ENCODE measurements at places on chromosomes 16 and 17.

DNA sequence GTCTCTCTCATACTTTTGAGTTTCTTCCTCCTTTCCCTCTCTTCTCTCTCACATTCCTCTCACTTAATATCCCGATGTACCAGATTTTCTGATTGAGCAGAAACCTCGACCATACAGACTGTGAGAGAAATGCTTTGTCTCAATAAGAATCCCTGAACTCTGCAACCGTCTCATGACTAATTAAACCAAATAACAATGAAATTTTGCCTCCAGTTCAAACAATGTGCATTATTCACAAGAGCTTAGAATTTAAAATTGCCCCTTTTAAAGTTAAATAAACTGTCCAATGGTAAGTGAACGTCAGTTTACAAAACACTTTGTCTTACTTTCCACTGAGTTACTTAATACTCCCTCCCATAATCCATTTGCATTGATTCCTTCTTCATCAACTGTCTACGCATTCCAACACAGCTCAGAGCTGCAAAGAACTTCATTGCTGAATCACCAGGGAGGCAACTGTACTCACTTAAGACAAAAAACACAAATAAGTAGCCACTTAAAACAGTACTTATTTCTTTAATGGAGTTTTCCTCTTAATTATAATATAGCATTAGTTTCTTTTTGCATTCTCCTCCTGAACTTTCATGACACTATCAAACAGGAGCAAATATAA, 4.9 kb downstream of the CDH11 start:
- peak; percentile 62 for DNase-seq

- DNase-seq, result no peak
Measured at GRCh38 chr16:18050777-18051176, 285.8 kb downstream of the NPIPA8 start.

DNA sequence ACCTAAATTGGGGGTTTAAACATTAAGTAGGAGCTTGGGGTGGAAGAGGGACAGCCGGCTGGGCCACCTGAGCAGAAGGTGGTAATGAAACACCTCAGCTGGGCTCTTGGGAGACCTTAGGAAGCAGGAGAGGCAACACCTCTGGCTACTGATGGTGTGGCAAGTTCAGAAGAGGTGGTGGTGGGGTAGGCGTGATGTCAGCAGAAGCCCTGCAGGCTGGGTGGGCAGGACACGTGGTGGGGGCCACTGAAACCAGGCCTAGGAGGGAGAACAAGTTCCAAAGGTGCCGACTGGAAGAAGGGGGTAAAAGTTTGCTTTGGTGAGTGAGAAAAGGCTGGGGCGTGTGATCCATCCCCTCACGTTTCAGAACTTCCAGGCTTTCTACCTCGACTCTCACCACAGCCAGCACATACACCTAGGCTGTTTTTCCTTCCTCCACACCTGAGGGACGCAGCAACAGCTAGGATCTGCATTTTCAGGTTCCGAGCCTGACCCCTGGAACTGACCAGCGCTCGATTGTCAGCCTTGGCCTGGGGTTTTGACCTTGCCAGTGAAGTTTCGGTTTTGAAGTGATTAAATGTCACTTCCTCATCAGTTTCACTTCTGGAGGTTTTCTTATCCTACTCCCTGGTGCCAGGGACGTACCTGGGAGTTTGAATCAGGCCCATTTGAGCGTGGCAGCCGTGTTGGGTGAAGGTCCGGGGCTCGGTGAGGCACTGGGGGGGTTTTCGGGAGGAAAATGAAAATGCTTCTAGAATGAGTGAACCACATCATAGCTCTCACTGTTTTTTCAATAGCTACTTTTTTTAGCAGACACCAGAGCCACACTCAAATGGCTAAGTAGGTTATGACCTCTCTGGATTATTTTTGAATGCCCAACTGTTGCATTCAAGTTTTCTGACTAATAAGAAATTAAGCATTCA, 10.0 kb downstream of the SNN start:
- DNase-seq, result no peak

- no peak for DNase-seq
Measured at GRCh38 chr16:67718668-67719047, 458 bp downstream of the GFOD2 start.

DNA sequence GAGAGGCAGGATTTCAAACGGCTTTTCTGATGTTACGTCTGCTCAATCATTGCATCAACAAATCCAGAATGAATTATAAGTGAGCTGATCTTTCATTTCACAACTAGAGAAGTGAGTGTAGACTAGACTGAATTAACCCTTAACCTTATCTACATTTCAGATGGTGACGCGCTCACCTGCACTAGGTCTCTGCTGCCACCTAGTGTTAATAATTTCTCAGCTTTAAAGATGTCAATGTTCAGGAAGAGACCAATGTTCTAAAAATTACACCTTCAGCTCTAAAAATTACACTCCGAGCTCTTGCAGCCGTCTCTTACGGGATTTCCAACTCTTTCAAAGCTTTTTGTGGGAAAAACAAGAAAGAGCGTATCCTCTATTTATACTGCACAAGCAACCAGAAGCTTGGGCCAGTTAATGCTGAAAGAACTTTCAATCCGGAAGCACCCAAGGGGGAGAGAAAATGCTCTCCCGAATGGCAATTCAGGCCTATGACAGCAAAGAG, 88.2 kb upstream of the FA2H start:
- peak; percentile 42 for DNase-seq

DNA sequence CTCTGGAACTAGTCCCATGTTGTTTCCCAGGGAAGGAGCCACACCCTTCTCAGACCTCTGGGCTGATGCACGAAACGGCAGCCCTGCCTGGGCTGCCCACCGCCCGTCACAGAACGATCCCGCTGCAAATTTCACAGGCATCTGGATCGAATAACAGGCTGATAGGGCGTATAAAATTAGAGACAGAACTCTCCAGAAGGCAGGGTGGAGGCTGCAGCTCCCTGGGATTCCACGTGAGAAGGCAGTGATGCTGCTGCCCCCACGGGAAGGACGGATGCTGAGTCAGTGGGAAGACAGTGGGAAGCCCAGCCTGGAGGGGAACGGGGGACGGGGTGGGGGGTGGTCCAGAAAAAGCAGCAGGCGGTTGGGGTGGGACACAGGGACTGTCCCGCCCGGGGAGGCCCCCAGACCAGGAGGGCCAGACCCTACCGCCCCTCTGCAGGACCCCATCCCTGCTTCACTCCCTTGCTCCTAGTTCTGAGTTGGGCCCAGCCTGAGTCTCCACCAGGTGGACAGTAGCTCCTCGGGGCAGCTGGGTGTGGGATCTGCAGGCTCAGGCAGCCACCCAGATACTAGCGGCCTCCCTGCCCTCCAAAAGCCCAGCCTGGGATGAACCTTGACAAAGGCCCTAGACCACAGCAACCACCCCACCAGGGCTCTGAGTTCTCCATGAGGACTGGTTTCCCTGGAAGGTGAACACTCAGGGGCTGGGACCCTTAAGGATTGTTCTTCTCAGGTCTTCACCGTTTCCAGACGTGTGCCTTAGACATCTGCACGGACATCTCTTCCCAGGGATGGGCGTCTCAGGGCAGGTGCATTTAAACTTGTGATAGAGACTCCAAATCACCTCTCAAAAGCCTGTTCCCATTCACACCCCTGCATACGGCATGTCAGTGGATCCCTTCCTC, 117.8 kb downstream of the METRNL start:
- peak; percentile 56 for DNase-seq

DNA sequence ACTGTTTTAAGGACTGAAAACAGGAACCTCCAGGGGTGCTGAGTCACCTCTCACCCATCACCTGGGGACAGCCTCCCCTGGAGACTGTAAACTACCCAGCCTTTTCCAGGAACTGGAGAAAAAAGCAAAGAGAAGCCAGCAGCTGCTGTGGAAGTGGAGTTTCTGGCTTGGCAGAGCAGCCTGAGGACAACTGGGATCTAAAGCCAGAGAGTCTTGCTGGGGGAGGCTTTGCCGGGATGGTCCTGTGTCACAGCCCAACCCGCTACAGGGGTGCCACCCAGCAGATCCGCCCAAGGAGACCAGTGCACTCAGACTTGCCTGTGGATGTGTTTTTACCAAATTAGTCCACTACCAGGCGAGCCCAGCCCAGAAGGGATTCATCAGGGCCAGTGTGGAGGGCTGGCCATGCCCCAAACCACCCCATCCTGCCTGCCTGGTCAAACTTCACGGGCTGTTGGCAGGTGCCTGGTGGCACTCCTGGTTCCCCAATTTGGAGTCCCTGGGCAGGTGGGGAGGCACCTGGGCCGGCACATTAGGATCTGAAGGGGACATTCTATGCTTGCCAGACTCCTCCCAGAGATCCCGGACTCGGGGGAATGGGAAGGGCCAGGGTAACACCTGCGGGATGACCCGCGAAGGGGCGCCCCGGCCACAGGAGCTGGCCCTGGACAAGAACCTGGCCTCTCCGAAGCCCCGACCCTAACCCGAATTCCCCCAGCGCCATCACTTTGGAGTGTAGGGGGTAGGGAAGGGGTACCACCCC, 771 bp downstream of the MSRB1 start:
- no peak for DNase-seq

DNA sequence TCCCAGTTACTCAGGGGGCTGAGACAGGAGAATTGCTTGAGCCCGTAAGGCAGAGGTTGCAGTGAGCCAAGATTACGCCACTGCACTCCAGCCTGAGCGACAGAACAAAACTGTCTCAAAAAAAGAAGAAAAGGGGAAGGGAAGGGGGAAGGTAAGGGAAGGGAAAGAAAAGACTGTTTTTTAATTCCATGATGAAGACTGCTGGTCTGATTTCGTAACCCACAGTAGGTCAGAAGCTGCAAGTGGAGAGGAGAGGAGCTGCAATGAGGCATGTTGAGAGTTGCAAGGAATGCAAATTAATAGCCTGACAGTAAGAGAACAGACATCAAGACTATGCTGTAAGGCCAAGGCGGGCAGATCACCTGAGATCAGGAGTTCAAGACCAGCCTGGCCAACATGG, 33.3 kb downstream of the HELZ start:
- DNase-seq, result peak; percentile 66

- no peak for DNase-seq
Measured at GRCh38 chr16:54519161-54519695, 232.6 kb upstream of the IRX3 start.

- DNase-seq, result no peak
Measured at GRCh38 chr16:62665269-62665668, 629.0 kb upstream of the CDH8 start.
